ENCODE measurements at places on chromosomes 12 and 14.

DNA sequence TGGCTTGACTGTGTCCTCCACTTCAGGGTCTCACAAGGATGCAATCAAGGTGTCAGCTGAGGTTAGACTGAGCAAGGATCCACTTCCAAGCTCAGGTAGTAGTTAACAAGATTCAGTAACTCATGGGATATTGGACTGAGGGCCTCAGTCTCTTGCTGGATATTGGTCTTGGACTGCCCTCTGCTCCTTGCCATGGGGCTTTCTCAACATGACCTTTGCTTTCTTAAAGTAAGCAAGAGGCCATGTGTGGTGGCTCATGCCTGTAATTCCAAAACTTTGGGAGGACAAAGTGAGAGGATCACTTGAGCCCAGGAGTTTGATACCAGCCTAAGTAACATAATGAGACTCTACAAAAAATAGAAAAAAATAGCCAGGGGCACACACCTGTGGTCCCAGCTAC, 231.3 kb upstream of the AMIGO2 start:
- no peak for DNase-seq

- DNase-seq: no peak
Observed at GRCh38 chr12:179131-179884, 34.6 kb downstream of the SLC6A12 start.

- DNase-seq: no peak
Observed at GRCh38 chr12:3622021-3622821, 130.7 kb downstream of the CRACR2A start.

GRCh38 chr12:57477710-57478681, 1.7 kb downstream of the ARHGAP9 start:
- DNase-seq: peak; percentile 67

DNA sequence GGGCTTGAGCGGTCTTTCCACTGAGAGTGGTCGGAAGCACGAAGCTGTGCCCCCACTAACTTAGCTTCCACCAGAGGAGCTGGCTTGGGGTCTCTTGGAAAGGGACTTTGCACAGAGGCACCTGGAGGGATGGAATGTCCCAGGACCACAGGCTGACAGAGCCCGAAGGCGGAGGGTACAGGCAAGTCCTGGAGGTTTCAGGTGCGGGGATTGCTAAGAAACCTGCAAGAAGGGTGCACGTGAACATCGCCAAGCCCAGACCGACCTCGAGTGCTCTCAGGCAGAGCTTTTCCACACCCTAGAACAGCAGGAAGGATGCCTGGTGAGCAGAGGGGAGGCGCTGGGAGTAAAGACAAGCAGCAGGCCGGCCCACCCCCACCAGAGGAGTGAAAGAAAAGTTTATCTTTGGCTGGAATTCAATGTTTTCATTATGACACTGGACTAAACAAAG, 61.6 kb downstream of the SERPINA3 start:
- no peak for DNase-seq

DNA sequence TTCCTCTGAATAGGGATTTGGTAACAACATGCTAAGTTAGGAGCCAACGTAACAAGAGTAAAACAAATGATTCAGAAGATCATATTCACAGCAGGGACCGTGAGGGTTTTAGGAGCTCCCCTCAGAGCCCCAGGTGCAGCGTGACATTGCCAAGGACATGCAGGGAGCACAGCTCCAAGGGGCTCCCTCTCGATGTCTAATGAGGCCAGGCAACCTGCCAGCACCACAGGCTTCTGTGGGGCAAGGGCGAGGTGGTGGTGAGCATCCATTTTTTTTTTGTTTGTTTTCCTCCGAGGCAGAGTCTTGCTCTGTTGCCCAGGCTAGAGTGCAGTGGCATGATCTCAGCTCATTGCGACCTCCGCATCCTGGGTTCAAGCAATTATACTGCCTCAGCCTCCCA, 95.1 kb upstream of the PTPRB start:
- no peak for DNase-seq

All from GM13976 (cell line).